ENCODE measurements at places on chromosomes 3 and 15. TPM values are rescaled to one million over a fixed set of nuclear protein-coding genes. Genes with fewer than 3 reads are reported as not detected.

ANKUB1 gene
- not detected for total RNA-seq

SLC12A1 gene
- total RNA-seq = not detected

SPATA12 gene
- total RNA-seq = not detected

PAQR5 gene
- total RNA-seq = 1.7 TPM

CAV3 gene
- total RNA-seq = not detected

SLC35G2 gene
- total RNA-seq = 4.1 TPM

EPB42 gene
- total RNA-seq = not detected

ARNT2 gene
- total RNA-seq = 18.4 TPM

TMOD2 gene
- 15.7 TPM for total RNA-seq

ROBO2 gene
- total RNA-seq = 4.9 TPM

MNS1 gene
- total RNA-seq = 2.5 TPM

UROC1 gene
- total RNA-seq = not detected

HOMER2 gene
- 8.0 TPM for total RNA-seq

SMAD6 gene
- total RNA-seq = 13.7 TPM

POLG gene
- 40.2 TPM for total RNA-seq

ASB14 gene
- total RNA-seq = not detected

GTF2A2 gene
- 108 TPM for total RNA-seq

ALDH1A2 gene
- 78.4 TPM for total RNA-seq

UNC13C gene
- 1.3 TPM for total RNA-seq

CYP11A1 gene
- 51.8 TPM for total RNA-seq

GOLGA6B gene
- total RNA-seq = 0.15 TPM

AZI2 gene
- total RNA-seq = 49.5 TPM

BFSP2 gene
- not detected for total RNA-seq

RBP2 gene
- not detected for total RNA-seq

CEP152 gene
- 2.5 TPM for total RNA-seq

SECISBP2L gene
- 47.0 TPM for total RNA-seq

ARGFX gene
- total RNA-seq = not detected

CFAP161 gene
- total RNA-seq = 0.51 TPM

CCR1 gene
- 2.2 TPM for total RNA-seq

IL16 gene
- total RNA-seq = 1.8 TPM

TM4SF1 gene
- 61.0 TPM for total RNA-seq

TUSC7 gene
- total RNA-seq = not detected

SPTBN5 gene
- 0.78 TPM for total RNA-seq

PLCH1 gene
- 1.4 TPM for total RNA-seq

TYRO3 gene
- 181 TPM for total RNA-seq

LNP1 gene
- total RNA-seq = 3.8 TPM

HRH1 gene
- 4.1 TPM for total RNA-seq

CELSR3 gene
- total RNA-seq = 0.63 TPM

TRAK1 gene
- 16.6 TPM for total RNA-seq

SEMA3F gene
- total RNA-seq = 4.3 TPM

HTD2 gene
- 7.3 TPM for total RNA-seq

ARID3B gene
- 2.0 TPM for total RNA-seq

GABRR3 gene
- total RNA-seq = not detected

WDR93 gene
- total RNA-seq = 0.23 TPM

ZNF860 gene
- 1.2 TPM for total RNA-seq

LRRC57 gene
- total RNA-seq = 20.4 TPM

RGMA gene
- total RNA-seq = 23.6 TPM

KLHL40 gene
- not detected for total RNA-seq

DZIP1L gene
- 17.9 TPM for total RNA-seq

SERF2 gene
- 556 TPM for total RNA-seq

FBLN2 gene
- 18.2 TPM for total RNA-seq

ISL2 gene
- not detected for total RNA-seq

ANP32A gene
- 86.3 TPM for total RNA-seq

ARL14 gene
- total RNA-seq = not detected

CFAP44 gene
- total RNA-seq = 7.2 TPM

Data from ovary (tissue), 10 donors.